ENCODE measurements at places on chromosomes 2 and 18.

GRCh38 chr2:174325373-174326160, 9.2 kb upstream of the SP9 start:
- DNase-seq = no peak

DNA sequence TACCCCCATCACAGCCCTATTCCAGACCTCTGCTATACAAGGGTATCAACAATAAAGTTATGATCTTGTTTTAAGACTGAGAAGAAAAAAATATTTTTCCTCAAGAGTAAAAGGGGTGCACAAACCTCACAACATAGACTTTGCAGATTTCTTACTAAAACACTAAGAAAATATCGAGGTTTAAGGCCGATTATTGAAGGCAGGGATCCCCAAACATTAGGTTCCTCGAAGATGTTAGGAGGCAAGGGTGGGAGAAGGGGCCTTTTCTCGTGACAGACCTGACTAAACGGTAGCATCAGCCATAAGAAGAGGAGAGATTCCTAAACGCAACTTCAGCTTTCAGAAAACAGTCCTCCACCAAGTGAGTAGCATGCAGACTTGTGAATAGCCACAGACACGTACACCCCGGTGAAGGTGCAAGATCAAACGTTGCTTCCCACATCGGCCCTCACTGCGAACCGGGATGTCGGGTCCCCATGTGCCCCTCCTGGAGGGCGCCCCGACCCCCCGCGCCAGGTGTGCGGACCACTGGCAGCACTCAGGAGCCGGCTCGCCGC, 678 bp downstream of the PIAS2 start:
- peak; percentile 47 for DNase-seq

DNA sequence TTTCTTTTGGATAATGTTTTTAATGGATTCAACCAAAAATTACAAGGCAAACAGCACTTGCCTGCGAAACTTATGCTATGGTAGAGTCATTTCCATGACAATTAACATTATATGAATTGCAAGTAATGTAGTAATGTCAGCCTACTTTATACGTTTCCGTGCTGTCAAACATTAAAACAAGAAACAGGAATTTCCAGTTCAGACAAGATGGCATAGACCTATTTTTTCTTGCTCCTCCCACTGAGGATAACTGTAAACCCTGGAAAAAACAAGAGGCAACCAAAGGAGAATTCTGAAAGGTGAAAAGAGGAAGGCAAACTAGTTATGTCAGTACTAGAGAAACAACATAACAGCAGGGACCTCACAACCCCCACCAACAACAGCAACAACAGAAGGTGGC, 170.7 kb downstream of the DIS3L2 start:
- DNase-seq = no peak

- DNase-seq = no peak
These were observed 398.8 kb upstream of the TMEFF2 start for GRCh38 chr2:192593561-192593960.

DNA sequence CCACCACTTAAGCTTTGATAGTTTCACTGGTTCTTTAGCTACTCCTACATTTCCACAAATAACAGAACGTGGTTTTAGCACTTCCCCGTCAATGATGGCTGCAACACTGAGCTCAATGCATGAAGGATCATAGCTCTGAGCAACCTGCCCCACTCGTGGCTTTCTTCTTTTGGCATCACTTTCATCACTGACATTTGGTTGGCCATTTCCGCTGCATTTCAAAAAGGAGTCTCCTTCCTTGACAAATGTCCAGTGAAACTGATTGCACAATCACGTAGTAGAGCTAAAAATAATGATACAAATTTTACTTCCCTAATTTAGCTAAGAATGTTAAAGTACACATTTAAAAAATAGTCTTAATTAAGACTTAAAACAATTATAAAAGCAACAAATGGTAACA, 205.2 kb upstream of the HDAC4 start:
- DNase-seq = no peak

- no peak for DNase-seq
These were observed 253.3 kb downstream of the EXOC6B start for GRCh38 chr2:72572501-72572900.

DNA sequence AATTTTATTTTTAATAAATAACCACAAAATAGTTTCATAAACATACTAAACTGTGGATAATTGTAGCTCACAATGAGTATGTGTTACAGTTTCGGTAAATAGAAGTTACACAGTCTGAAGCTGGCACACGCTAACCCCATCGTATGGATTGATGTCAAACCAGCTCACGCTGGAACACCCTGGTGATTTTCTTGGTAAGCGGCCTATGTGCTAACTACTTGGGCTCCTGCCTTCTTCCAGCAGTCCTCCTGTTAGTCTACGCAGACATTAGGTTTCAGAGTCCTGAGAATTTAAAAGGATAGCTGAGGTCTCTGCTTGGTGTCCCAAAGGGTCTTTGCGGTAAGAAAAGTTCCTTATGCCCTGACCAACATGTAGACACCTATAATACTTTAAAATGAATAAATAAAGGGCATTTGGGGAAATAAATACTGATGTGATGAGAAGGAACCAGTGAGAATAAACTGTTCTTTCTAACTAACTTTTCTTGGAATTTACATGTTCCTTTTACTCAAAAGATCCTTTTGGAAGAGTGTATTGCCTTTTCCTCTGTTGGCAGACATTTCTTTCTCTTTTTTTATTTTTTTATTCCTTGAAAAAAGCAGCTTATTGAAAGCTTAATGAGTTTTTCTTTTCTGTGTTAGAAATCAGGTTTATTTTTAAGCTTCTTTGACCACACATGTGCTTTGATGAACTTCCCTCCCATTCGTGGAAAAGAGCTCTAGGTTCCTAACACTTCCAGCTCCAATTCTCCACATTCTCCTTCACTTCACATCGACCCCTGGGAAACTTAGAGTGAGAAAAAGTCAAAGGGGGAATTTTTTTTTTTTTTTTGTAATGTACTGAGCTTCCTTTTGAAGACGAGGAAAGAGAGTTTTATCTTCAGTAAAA, 322.2 kb downstream of the IRS1 start:
- DNase-seq = no peak

DNA sequence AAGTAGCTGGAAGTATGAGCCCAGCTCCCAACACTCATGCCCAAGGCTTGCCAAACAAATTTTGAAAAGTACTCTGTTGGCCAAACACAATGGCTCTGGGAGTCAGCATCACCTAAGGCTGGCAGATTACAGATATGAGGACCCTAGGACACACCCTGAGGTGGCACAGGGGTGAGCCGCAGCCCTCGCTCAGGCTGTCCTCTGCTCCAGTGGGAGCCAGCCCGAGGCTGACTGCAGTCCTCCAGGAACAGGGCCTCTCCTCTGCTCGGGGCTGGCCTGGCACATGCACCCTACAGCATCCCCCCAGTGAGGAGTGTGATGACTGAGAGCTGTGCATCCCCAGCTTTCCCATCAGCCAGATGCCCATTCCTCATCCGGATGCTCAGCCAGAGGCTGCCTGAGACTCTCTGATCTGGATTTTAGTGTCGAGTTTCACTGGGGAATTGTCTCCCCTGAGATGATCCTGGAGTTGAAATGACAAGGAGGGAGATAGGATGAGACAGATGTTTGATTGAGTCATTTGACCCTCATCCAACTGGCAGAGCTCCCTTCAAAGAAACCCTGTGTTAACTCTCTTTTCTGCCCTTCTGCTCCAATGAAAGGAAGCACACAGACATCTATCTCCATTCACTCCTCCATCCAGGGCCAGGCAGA, 269.3 kb upstream of the NCKAP5 start:
- DNase-seq = no peak

DNA sequence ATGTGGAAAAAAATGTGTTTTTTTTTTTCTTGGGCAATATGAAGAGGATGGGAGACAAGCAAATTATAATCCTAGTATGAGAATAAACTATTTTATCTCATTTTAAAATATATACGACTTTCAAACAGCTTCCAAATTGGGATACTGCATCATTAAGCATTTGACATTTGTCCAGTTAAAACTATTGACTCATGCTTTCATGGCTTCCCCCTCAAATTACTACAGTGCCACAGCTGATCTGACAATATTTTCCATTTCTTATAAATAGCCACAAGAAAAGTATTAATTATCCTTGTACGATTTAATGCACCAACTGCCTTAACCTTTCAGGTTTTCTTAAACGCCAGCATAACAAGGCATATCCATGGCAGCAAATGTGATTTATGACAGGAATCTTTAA, 1134.8 kb upstream of the ZEB2 start:
- no peak for DNase-seq

- DNase-seq = no peak
These were observed 38.4 kb downstream of the HS6ST1 start for GRCh38 chr2:128280158-128280871.

- DNase-seq = no peak
These were observed 27.5 kb upstream of the GBX2 start for GRCh38 chr2:236195726-236196125.

- DNase-seq = no peak
These were observed 123.7 kb downstream of the TFCP2L1 start for GRCh38 chr2:121161272-121161671.

GRCh38 chr2:174877751-174878150, 113.5 kb upstream of the CHRNA1 start:
- DNase-seq = no peak

GRCh38 chr2:61949714-61950560, 44.5 kb downstream of the COMMD1 start:
- DNase-seq = no peak

DNA sequence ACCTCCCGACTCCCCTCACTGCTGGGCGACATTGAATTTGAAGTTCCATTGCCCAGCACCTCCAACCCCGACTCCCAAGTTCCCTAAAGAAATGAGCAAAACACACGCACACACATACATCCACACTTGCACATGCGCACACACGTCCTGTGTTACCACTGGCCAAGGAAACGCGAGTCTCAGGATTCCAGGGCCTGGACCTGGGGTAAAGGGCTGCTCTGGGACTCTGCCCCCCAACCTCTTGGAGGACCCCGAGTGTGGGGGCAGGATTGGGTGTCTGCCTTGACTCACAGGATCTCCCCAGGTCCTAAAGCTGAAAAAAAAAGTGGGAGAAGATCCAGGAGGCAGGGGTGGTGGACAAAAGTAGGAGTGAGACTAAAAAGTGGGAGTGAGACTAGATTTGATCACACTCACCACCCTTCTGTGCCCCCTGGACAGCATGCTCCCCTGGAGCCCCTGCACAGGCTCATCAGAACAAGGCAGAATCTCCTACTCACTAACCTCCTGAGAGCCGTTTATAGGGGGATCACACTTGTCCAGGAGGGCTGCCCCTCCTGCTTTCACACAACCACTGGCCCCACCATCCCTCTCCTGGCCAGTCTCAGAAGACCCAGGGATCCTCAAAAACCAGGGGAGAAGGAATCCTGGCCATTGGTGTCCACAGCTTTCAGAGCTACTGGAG, 202.2 kb downstream of the TNS1 start:
- DNase-seq = no peak

GRCh38 chr18:78518805-78519204, 460.8 kb upstream of the SALL3 start:
- no peak for DNase-seq

DNA sequence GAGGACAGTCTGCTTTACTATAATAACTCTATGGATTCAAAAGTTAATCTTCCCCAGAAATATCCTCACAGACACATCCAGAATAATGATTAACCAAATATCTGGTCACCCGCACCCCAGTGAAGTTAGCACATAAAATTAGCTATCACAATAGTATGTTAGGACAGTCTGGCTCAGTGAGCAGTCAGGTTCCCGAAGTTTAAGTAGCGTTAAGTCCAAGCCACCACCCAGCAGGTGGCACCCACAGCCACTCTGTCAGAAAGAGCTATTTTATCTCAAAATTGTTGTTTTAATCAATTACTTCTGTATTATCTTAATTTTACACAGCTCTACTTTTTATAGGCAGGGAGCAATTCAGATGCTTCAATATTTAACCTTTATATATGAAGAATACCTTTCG, 537.5 kb downstream of the MBD2 start:
- DNase-seq = no peak

DNA sequence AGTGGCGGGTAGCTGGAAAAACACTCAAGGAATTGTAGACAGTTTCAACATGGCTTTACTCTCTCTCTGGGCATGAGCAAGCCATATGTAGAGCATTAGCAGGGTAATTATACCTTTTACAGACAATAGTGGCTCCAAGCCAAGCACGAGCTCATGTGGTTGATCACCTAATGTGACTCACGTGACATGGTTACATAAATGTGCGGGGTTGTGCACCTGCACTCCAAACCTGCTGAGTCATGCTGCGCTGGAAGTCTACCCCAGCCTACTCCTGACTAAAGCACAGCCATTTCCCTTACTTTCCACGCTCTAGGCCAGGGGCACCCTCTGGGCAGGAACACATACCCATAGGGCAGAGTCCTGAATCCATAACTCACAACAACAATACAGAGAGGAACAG, 232.8 kb downstream of the MBD5 start:
- DNase-seq = no peak

DNA sequence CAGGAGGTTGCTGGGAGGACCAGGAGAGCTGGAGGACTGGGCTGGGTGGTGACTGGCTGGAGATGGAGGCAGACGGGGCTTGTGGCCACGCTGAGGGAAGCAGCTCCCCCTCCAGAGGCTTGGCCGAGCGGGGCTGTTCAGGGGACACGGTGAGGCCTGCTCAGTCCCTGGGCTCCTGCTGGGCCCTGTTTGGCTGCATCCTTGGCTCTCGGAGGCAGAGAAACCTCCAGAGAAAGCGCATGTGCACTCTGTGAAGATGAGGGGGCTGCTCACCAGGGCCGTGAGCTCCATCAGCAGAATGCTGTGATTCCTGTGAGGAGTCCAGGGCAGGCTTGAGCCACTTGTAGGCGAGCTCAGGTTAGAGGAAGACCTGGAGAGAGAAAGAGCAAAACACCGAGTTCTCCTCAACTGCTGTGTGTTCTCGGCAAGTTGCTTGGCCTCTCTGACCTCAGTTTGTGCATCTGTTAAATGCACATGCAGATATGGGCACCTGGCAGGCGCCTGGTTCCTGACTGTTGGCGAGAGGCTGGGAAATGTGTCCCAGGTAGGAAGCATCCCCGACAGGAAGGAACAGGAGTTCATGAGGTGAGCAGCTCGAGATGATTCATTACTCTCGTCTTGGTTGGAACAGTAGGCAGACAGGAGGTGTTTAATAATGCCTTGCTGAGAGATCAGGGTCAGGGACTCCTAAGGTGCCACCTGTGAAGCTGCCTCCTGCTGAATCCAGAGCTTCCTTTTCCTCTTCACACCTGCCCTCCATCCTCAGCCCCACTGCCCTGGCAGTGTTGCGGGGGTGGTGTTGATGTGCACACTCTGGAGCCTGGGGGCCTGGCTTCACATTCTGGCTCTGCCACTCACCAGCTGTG, 941 bp downstream of the ZAP70 start:
- DNase-seq = peak; percentile 31

Measured in activated CD4-positive, alpha-beta memory T cell treated with anti-CD3 and anti-CD28 coated beads, Interleukin-2, amount 10 ng/mL, durations not matched to agents 7 days and 5 days (primary cell).